ENCODE measurements at places on chromosomes 11 and 22. TPM values are rescaled to one million over a fixed set of nuclear protein-coding genes. Genes with fewer than 3 reads are reported as not detected.

The CRYBB3 gene
- not detected for total RNA-seq

The PLAAT5 gene
- total RNA-seq: 23.0 TPM

The B3GAT1 gene
- total RNA-seq: 23.1 TPM

The GGTLC3 gene
- not detected for total RNA-seq

The PNPLA5 gene
- 5.9 TPM for total RNA-seq

The SNX32 gene
- 2.9 TPM for total RNA-seq

The OR51A7 gene
- total RNA-seq: not detected

The RTN4RL2 gene
- 13.8 TPM for total RNA-seq

The LDHAL6A gene
- not detected for total RNA-seq

The FAM83F gene
- total RNA-seq: 43.1 TPM

The C22orf42 gene
- total RNA-seq: 0.78 TPM

The TAF10 gene
- total RNA-seq: 178 TPM

The SCGB1A1 gene
- total RNA-seq: 1.6 TPM

The BRSK2 gene
- total RNA-seq: 34.5 TPM

The MS4A4A gene
- not detected for total RNA-seq

The MS4A3 gene
- total RNA-seq: not detected

The MS4A12 gene
- total RNA-seq: not detected

GRCh38 chr11:125494031-125494360, 2.1 kb downstream of the FEZ1 start:
- H3K27ac ChIP-seq: no peak overlapping the region
- H3K4me3 ChIP-seq: peak overlapping the region; percentile 98
- DNase-seq: no peak
- H3K27me3 ChIP-seq: peaks cover 27% of the 10 kb centered on the region
- peaks cover 6% of the 10 kb centered on the region for H3K36me3 ChIP-seq
- H3K4me1 ChIP-seq: peaks cover 29% of the 10 kb centered on the region

DNA sequence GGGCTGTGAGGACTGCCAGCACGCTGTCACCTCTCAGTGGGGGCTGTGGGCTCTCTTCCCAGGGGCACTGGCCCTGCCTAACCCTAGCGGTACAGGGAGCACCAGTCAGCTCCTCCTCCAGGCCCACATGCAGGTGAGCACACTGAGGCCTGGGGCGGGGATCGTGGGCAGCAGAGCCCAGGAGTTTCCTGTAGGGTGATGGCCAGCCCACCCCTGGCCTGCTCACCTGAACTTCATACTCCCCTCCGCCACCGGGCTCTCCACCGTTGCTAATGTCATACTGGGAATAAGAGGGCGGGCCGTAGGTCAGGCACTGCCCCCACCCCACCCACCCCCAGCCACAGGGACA, 10.0 kb upstream of the TREH start:
- no peak overlapping the region for H3K27ac ChIP-seq
- peaks cover 9% of the 10 kb centered on the region for H3K27me3 ChIP-seq
- H3K4me1 ChIP-seq: peaks cover 42% of the 10 kb centered on the region

DNA sequence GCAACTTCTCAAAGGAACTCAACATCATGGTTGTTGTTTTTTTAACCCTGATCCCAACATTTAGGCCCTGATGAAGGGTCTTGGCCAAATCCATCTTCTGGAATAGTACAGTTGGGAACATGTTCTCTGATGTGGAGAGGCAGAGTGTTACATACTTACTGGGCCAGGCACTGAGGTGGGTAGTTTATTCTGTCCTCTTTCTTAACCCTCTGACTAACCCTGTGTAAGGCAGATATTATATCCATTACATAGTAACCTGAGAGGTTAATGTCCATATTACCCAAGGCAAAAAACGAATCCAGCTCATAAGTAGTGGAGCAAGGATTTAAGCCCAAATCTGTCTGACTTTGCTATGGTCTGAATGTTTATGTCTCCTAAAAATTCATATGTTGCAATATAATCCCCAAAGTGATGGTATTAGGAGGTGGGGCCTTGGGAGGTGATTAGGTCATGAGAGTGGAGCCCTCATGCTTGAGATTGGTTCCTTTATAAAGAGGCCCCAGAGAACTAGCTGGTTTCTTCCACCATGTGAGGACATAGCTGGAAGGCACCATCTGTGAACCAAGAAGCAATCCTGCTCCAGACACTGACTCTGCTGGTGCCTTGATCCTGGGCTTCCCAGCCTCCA, 16.3 kb downstream of the PPFIBP2 start:
- no peaks in the 10 kb centered on the region for H3K27me3 ChIP-seq
- no peak overlapping the region for H3K4me3 ChIP-seq
- no peaks in the 10 kb centered on the region for H3K36me3 ChIP-seq
- H3K4me1 ChIP-seq: peaks cover 6% of the 10 kb centered on the region

DNA sequence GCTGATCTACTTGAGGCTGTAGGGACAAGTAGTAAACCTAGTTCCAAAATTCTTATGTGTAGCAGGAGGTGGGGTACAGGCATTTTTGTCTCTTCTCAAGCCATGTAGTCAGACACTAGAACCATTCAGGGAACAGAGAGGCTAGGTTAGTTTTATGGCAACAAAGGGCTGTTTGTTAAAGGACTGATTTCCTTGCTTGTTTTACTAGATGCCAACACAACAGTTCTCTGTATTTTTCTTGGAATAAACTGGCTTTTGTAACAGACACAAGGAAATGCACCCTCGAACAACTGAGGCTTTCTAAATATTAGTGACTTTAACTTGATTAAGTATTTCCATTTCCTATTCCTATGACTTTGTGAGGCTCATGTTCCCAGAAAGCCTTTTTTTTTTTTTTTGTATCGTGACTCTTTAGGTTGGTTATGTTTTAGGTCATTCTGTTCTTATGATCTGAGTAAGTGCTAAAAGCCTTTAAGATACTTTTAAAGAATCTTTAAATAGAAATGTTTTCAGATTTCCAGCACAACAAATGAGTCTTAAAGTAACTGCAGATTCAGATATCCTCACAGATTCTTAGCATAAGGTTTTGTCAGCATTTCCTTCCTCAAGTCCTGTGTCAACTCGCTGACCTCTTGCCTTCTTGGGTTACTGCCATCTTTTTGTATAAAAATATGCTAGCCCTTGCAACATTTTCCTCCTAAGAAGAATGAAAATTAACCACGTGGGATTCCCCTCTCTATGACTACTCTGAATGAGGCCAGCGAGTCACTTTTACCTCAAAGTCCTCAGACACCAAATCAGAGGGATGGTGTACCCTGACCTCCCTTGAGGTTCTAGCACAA, 92.5 kb downstream of the CCDC83 start:
- H3K4me1 ChIP-seq: no peaks in the 10 kb centered on the region
- no peak overlapping the region for H3K4me3 ChIP-seq
- H3K27me3 ChIP-seq: no peaks in the 10 kb centered on the region
- no peak overlapping the region for H3K27ac ChIP-seq
- peaks cover 12% of the 10 kb centered on the region for H3K36me3 ChIP-seq

DNA sequence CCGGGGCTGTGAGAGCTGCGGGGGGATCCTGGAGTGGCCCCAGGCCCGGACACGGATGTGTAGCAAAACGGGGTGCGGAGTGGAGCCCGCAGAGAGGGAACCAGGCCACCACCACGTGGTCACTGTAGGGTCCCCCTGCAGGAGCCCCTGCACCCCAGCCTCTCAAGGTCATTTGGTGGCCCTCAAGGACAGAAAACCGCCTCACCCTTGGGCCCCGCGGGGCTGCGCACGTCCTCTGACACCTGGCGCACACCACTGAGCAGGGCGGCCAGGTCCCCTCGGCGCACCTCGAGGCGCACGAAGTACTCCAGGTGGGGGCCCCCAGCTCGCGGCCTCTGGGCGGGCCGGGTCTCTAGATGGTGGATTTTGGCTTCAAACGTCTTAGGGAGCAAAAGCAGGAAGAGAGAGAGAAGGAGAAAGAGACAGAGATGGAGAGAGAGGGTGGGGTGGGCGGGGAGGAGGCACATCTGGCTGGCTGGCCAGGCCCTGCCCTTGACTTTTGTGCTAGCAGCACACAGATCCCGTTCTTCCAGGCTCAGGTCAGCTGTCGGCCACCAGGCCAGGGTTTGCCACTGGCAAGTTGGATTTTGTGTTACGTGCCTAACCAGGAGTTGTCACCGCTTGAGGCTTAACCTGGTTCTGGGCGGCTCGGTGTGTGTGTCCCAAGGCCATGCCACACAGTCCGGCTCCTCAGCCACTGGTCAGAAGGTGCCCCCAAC, 3.2 kb downstream of the TH start:
- H3K27ac ChIP-seq: no peak overlapping the region
- H3K4me1 ChIP-seq: no peaks in the 10 kb centered on the region
- H3K36me3 ChIP-seq: no peaks in the 10 kb centered on the region
- no peak for DNase-seq
- H3K4me3 ChIP-seq: no peak overlapping the region

DNA sequence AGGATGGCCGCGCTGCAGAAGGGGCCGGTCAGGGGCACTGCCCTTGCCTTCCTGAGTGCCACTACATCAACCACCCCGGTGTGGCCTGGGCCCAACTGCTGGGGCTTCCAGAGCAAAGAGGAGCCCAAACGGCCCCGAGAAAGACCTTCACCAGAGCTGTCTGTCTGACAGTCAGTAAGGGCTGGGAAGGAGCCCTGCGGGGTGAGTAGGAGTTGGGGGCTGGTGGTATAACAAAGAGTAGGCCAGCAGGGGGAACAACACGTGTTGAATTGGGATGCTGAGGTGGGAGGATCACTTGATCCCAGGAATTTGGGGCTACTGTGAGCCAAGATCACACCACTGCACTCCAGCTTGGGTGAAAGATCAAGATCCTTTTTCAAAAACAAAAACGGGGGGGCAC, 3.9 kb downstream of the GSTT4 start:
- H3K27ac ChIP-seq: no peak overlapping the region
- H3K4me3 ChIP-seq: no peak overlapping the region
- DNase-seq: peak; percentile 35
- peaks cover 13% of the 10 kb centered on the region for H3K27me3 ChIP-seq

DNA sequence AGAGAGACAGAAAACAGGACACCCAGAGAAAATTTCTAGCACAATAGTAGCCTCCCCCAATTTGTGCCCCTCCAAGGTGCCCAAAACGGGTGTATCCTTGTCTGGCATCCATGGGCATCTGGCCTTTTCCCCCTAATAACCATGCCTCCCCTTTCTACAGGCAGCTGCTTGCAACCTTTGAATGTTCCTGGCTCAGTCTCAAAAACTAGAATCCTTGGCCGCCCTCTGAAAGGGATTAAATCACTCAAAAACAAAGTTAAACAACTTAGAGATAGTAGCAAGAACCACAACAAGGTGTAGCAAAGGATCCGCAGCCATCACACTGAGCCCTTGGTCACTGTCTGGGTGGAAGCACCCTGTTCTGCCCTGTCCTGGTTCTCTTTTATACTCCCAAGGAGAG, 105.6 kb downstream of the MN1 start:
- no peak overlapping the region for H3K27ac ChIP-seq
- peaks cover 71% of the 10 kb centered on the region for H3K36me3 ChIP-seq
- DNase-seq: no peak
- peaks cover 32% of the 10 kb centered on the region for H3K4me1 ChIP-seq
- no peaks in the 10 kb centered on the region for H3K27me3 ChIP-seq
- H3K4me3 ChIP-seq: no peak overlapping the region

- no peaks in the 10 kb centered on the region for H3K4me1 ChIP-seq
- no peak overlapping the region for H3K4me3 ChIP-seq
- H3K27me3 ChIP-seq: no peaks in the 10 kb centered on the region
- no peaks in the 10 kb centered on the region for H3K36me3 ChIP-seq
- no peak for DNase-seq
These were observed 236.8 kb downstream of the DCDC1 start for GRCh38 chr11:31132531-31133421.

DNA sequence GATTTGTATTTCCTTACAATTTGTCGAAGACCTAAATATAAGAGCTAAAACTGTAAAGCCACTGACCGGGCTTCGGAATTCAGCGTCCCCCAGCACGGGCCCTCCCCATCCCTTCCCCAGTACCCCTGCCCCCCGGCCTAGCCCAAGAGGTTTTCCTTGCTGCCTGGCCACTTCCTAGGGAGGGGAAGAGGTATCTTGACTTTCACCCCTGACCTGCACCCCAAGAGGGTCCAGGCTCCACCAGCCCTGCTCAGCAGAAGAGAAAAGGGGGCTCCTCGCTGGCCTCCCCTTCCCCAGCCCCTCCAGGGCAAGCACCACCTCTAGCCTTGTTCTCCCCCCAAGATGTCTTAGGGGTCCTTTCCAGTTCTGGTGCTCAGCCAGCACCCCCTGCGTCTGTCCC, 26.1 kb upstream of the CARS1 start:
- H3K27me3 ChIP-seq: peaks cover 6% of the 10 kb centered on the region
- no peak overlapping the region for H3K27ac ChIP-seq
- no peak overlapping the region for H3K4me3 ChIP-seq
- no peaks in the 10 kb centered on the region for H3K4me1 ChIP-seq

DNA sequence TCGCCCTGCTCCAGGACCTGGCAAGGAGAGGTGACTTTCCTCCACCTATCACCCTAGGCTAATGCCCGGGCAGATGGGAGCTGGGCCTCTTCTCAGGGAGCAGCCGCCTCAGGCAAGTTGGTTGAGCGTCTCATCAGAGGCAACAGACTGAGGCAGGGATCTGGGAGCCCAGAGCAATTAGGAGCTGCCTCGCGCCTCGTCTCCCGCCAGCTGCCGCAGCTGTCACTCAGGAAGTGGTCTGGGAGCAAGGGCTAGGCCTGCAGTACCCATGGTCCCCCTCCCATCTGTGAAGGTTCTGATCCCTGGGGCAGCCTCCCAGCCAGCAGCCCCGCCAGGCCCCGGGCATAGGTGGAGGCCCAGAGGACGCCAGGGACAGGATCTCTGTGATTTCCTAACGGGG, 4.6 kb upstream of the CABP7 start:
- peaks cover 3% of the 10 kb centered on the region for H3K4me1 ChIP-seq
- no peak overlapping the region for H3K27ac ChIP-seq
- DNase-seq: no peak
- H3K36me3 ChIP-seq: no peaks in the 10 kb centered on the region

GRCh38 chr11:123851110-123851509, 34.4 kb downstream of the TMEM225 start:
- no peaks in the 10 kb centered on the region for H3K27me3 ChIP-seq
- peaks cover 25% of the 10 kb centered on the region for H3K4me1 ChIP-seq
- H3K27ac ChIP-seq: no peak overlapping the region
- no peak for DNase-seq
- H3K4me3 ChIP-seq: no peak overlapping the region

- no peak overlapping the region for H3K4me3 ChIP-seq
- H3K36me3 ChIP-seq: no peaks in the 10 kb centered on the region
- no peak overlapping the region for H3K27ac ChIP-seq
- H3K27me3 ChIP-seq: peaks cover 4% of the 10 kb centered on the region
These were observed 54.0 kb downstream of the BDNF start for GRCh38 chr11:27646051-27646818.

- no peak for DNase-seq
- H3K27ac ChIP-seq: no peak overlapping the region
- H3K4me1 ChIP-seq: no peaks in the 10 kb centered on the region
- H3K27me3 ChIP-seq: no peaks in the 10 kb centered on the region
These were observed 101.4 kb upstream of the ZC3H12C start for GRCh38 chr11:109991835-109992234.

DNA sequence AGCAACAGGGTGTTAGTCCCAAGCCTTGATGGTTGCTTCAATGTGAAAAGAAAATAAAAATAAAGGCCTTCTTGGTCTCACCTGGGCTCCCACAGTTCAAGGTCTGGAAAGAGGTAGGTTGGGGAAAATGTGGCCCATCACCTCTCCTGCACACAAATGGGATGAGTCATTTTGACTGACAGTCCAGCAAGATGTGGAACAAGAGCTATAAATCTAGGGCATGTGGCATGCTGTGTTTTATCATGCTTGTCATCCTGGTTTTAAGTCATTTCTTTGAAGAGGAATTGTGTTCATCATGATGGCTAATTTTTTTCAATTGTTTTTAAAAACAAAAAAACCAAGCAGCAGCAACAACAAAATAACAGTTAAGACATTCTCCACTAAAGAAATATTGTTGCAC, 503.7 kb downstream of the NTM start:
- no peak for DNase-seq
- H3K36me3 ChIP-seq: no peaks in the 10 kb centered on the region

- no peak overlapping the region for H3K27ac ChIP-seq
- H3K36me3 ChIP-seq: no peaks in the 10 kb centered on the region
- peaks cover 2% of the 10 kb centered on the region for H3K27me3 ChIP-seq
- no peak for DNase-seq
These were observed 81.4 kb downstream of the SNX19 start for GRCh38 chr11:130834886-130835285.
